ENCODE measurements at places on chromosomes 3 and 15. TPM values are rescaled to one million over a fixed set of nuclear protein-coding genes. Genes with fewer than 3 reads are reported as not detected.
A peak's percentile ranks its signal among the peaks of the same experiment; 100 is the strongest.

DNA sequence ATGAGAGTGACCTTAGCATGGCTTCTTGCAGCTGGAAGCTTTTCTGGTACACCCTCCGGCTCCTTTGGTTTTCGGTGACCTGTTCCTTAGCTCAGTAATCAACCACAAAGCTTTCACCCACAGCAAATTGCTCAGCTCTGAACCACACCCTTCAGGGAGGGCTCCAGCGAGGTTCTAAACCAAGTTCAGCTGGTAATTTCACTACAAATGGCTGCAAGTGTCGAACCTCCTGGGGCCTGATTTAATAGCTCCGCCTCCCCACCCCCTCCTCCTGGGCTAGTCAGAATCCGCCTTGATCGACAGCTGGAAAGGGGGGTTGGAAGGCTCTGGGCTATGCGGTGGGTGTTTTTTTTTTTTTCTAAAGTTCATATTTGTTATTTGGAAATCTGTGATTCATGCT, 150.9 kb upstream of the MCTP2 start:
- peak; percentile 83 for DNase-seq

DNA sequence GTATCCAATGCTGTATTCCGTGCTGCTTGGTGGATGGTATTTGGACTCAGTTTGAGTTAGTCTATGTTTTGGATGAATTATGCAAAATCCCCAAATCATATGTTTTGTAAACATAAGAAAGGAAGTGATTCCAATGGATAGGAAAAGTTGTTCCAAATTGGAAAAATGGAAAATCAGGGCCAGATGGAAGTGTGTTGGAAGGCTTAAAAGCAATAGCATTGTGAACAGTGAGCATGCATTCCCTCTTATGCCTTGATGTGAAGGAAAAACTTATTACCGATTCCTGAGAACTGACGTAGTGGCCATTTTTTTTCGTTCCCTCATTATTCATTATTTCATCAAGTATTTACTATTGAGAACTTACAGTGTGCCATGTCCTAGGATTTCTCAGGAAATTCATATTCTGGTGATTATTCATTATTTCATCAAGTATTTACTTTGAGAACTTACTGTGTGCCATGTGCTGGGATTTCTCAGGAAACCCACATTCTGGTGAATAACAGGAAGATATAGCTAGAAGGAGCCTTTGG, 144.1 kb upstream of the TPRG1 start:
- DNase-seq, result no peak

The CHL1 gene
- polyA plus RNA-seq, result 0.01 TPM

GRCh38 chr15:95857758-95858157, 472.7 kb upstream of the NR2F2 start:
- DNase-seq, result no peak

The PEX11A gene
- polyA plus RNA-seq, result 4.0 TPM

The GNL3 gene
- polyA plus RNA-seq, result 75.2 TPM

DNA sequence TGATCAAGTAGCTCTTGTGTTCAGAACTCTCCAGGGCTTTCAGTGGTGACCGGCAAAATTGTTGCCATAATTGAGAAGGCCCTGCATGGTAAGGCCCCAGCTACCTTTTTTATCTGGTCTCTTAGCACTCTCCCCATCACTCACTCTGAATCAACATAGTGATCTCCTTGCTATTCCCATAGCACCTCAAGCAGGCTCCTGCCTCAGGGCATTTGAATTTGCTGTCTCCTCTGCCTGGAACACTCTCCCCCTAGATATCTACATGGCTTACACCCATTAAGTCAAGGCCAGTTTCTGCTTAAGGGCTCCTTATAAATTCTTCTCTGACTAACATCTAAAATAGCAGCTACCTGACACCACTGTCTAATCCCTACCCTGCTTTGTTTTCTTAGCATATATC, 3.3 kb upstream of the ARID3B start:
- no peak for DNase-seq

DNA sequence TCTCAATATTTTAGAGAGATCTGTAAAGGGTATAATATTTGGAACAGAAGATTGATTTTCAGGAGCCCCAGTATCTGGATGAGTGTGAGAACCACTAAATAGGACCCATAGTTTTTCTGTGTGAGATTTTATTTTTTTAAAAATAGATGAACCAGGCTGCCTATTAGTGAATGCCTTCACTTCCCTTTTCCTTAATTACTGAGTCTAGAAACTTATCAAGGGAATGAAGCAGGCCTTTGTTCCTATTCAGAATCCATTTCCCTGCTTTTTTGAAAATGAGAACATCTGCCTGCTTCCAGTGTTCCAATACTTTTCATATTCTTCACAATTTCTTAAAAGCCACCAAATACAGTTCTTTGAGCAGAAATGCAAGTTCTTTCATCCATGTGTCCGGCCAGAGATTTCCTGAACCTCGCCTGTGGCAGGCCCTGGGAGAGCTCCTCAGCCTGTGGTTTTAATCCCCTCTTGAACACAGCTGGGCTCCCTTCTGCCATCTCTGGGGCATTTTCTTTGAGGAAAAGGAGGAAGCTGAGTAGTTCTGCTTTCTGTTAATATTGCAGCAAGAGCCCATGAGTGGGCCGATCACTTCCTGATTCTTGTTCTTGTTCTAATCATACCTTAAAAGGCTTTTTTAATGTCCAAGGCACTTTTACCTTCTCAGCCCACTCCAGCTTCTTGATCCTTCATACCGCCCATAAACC, 4.7 kb downstream of the EHD4 start:
- peak; percentile 66 for DNase-seq

- peak; percentile 18 for DNase-seq
Observed at GRCh38 chr3:104018541-104018940, 1348.2 kb upstream of the ALCAM start.

DNA sequence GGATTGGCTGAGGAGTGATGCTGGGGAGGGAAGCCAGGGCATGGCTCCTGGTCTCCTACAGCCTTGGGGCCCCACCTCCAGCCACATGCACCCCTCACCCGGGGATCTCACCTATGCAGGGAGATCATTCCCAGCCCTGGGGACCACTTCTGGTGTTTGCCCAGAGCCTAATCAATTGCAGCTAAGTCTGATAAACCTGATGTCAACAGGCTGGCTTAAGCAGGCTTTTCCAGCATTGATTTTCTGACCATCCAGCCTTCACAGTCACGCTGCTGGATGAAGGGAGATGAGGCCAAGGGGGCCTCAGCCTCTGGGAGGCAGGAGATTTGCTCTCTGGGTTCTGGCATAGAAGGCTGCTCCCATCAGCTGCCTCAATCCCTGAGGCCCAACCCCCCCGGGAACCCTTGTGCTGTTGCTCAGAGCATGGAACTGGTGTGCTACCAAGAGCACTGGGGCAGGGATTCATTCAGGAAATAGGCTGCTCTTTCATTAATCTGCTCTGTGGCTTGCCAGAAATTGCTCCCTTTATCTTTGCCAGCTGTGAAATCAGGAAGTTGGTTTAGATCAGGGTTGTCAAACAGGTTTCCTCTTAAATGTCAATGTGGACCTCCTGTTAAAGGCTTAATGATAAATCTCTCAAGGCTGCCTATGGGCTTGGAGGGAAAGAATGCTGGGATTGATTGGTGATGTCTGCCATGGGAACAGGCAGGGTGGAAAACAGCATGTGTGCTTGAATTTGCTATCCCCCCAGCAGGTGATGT, 19.0 kb downstream of the FAM3D start:
- no peak for DNase-seq

DNA sequence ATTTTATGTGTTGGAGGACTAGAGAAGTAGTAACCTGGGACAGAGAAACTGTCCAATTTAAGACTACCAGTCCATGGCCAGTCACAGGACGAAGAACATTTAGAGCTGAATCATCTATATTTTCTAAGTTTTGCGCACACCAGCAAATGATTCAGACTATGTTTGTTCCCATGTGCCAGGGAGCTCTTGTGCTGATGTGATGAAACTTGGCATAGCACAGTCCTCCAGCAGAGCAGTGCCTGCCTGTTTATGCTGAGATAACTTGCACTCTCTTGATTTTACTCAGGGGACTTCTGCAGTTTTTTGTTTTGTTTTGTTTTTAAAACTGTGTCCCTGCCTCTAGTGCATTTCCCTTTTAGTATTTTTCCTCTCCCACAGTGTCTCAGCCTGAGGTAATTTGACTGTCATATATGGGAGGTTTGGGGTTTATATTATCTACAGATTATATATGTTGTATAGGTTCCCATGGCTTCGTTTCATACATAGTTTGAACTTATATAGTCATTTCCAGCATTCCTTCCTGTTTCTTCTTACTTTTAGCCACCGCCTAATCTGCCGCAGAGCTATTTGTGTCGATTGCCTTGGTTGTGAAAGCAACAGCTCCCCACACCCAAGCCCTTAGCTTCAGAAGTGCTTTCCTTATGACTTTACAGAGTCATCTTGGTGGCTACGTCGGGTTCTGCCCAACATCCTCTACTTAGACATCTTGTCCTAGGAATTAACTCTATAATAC, 45.5 kb downstream of the PPM1L start:
- peak; percentile 4 for DNase-seq

The ZFAND6 gene
- polyA plus RNA-seq, result 126 TPM

DNA sequence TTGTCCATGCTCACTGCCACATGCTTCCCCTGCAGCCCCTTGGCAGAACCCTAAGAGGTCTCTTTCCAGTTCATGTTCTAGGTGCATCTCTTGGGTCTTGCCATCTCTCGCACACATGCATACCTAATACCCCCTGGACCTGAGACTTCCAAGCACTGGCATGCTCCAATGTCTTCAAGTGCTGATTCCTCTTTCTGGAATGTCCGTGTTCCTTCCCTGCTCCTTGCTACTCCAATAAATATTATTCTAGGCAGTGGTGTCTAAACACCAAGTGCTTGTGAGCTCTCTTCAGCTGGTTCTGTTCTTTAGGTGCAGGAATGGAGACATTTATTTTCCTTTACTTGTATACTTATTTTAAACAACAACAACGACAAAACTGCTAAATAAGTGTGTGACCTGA, 370.1 kb downstream of the LPP start:
- DNase-seq, result peak; percentile 60

The ITIH3 gene
- polyA plus RNA-seq, result 0.05 TPM

The CLDN16 gene
- polyA plus RNA-seq, result 0.08 TPM

DNA sequence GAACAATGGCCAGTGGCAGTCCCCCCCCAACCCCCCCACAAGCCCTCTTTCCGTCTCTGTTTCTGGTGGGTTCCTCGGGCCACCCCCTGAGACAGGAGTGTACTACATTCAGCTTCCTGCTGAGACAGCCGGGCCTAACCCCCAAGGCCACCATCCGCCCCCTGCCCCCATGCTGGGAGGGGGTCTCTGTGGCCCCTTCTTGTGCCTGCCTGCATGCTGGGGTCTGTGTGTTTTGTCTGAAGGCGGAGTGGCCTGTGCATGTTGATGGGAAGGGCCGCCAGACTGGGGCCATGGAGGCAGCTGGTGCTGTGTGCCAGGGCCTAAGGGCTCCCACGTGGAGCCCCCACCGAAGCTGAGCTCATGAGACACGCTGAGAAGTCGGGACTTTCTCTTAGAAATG, 26.6 kb downstream of the PLXNA1 start:
- DNase-seq, result no peak

DNA sequence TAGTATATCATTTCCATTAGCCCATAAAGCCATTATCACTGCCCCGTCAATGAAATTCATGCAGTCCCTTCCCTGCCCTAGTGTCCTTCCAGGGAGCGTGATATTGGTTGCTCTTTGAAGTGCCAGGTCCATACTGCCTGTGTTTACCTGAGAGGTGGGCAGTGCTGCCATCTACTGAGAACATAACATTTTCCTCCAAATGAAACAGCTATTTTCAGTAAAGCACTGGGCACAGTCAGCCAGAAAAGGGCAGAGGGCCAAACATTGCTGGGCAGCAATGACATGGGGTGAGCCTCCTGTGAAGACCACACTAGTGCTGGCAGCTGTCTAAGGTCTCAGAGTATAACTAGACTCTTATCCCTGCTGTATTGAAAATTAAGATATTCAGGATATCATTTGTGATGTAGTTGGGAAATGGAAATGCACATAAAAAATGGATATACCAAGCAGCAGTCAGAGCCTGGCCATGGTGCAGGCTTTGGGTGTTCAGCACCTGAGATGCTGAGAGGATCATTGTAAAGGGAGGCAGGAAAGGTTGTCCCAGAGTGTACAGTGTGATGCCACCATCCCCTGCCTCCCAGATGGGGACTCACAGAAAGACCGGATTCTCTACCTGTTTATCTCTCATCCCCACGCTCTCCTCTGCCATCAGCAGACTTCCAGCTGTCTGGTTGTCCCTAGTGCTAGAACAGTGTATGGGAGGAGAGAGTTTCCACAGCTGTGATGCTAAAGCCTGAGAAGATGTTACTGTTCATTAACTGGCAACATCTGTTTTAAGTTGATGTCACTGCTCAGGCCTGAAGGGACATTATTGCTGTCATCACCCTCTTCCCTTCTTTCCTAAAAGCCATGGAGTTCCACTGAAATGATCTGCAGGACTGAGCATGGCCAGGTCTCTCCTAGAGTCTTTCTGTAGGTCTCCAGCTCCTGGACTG, 108.8 kb downstream of the ARNT2 start:
- DNase-seq, result peak; percentile 22

DNA sequence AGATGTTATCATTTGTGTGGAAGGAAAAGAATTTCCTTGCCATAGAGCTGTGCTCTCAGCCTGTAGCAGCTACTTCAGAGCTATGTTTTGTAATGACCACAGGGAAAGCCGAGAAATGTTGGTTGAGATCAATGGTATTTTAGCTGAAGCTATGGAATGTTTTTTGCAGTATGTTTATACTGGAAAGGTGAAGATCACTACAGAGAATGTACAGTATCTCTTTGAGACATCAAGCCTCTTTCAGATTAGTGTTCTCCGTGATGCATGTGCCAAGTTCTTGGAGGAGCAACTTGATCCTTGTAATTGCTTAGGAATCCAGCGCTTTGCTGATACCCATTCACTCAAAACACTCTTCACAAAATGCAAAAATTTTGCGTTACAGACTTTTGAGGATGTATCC, 15.1 kb downstream of the KLHL24 start:
- no peak for DNase-seq

The ANKRD63 gene
- polyA plus RNA-seq, result not detected

The CFAP92 gene
- polyA plus RNA-seq, result 0.07 TPM

GRCh38 chr15:94584833-94585244, 353.5 kb downstream of the MCTP2 start:
- DNase-seq, result peak; percentile 39

The C3orf85 gene
- not detected for polyA plus RNA-seq

GRCh38 chr3:38587548-38588131, 61.8 kb downstream of the SCN5A start:
- DNase-seq, result no peak

DNA sequence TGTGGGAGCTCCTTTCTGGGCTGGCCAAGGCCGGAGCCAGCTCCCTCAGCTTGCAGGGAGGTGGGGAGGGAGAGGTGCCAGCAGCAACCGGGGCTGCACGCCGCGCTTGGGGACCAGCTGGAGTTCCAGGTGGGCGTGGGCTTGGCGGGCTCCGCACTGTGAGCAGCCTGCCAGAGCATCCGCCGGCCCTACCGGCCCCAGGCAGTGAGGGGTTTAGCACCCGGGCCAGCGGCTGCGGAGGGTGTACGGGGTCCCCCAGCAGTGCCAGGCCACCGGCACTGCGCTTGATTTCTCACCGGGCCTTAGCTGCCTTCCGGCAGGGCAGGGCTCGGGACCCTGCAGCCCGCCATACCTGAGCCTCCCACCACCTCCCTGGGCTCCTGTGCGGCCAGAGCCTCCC, 651.0 kb upstream of the ARPP21 start:
- DNase-seq, result no peak

The AADACL2 gene
- polyA plus RNA-seq, result not detected
